ENCODE measurements at places on chromosomes 6 and 20. TPM values are rescaled to one million over a fixed set of nuclear protein-coding genes. Genes with fewer than 3 reads are reported as not detected.

The GPANK1 gene
- 45.1 TPM for total RNA-seq

The SGK2 gene
- total RNA-seq = 0.94 TPM

The BPI gene
- total RNA-seq = 0.51 TPM

The CPXM1 gene
- 0.20 TPM for total RNA-seq

The HLA-DRA gene
- 943 TPM for total RNA-seq
